ENCODE measurements at places on chromosomes 11 and 22.

DNA sequence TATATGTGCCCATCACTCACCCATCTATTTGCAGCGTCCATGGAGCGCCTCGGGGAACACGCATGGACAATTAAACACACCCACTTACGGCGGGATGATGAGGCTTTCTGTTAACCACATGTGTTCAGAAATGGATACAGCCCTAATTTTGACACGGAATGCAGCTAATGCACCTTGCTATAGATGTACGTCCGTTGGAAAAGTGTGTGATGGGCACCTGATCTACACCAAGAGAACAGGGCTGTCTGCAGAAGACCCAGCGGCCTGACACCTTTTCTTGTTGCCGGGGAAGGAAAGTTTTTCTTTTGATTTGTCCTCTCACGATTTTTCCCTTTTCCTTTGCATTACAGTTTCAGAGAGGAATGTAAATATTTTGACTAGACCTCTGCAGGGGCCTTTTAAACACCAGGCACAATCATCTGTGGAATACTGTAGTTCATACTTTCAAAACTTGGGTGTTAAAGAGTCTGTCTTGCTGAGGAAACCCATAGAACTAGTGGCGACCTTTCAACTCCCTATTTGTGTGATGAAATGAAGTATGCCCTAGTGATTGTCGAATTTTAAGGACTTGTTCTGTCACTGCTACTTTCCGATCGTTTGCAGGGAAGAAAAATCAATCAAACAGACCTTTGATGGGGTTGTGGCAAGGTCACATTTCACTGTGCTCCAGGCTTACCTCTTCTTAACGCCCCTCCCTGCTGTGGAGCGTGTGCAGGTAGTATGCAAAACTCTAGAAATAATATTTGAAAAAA lies 16.5 kb upstream of the PAX6 start:
- H3K36me3 ChIP-seq, result peaks cover 6% of the 10 kb centered on the region
- H3K4me3 ChIP-seq, result peak overlapping the region; percentile 6
- H3K27me3 ChIP-seq, result peaks cover 66% of the 10 kb centered on the region
- H3K4me1 ChIP-seq, result peaks cover 7% of the 10 kb centered on the region
- DNase-seq, result no peak
- H3K27ac ChIP-seq, result no peak overlapping the region

DNA sequence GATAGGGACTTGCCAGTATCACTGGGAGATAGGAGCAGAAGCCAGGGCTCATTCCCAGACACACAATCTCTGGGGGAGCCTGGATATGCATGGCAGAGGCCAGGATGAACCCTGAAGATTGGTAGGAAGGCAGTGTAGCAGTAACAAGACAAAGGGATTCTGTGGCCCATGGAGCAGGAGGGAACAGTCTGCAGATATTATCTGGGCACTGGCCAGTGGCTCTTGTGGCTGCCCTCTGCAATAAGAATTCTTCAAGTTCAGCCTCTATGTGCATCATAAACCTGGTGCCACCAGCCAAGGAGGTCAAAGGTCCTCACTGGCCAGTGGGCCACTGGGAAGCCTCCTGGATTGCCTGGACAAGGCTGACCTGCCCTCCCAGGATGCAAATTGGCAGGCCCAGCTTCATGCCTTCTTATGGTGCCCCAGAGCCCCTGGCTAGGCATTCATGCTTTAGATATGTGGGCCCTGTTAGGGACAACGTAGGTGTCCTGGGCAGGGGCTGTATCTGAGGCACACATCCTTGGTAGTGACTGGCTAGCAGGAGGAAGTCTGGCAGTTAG lies 29.2 kb downstream of the KCNQ1OT1 start:
- no peak overlapping the region for H3K27ac ChIP-seq
- H3K4me3 ChIP-seq, result no peak overlapping the region
- H3K36me3 ChIP-seq, result no peaks in the 10 kb centered on the region
- no peak for DNase-seq

DNA sequence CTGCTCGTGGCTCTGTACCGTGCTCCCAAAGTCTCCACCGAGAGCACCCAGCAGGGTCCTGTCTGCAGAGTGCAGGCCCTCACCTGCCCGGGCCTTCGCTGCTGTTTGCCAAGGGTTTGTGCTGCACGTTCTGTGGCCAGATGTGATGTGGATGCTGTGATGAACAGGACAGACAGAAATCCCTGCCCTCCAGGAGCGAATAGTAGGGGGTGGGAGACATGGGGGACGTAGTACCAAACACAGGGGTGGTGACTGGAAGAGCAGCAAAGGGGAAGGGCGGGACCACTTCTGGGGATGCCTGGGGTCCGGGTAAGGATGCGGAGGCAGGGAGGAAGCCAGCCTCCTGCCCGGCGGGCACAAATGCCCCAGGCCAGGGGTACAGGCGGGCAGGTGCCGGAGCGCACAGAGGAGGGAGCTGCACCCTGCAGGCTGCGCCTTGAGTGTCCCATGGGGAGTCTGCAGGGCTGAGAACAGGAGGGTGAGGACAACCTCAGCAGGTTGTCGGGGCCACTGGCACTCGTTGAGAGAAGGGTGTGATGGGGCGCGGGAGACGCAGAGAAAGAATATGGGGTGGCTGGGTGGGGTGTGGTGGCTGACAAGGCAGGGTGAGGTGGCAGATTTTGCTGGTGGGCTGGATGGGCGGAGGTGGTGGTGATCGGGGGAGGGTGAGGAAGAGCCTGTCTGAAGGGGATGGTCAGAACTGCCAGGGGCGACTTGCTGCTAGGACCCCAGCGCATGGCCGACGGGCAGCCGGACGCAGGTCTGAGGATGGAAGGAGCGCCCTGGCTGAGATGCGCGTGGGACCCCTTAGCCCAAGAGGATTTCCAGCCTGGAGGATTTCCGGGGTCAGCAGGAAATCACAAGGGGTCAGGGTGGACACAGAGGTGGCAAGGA lies 16.3 kb upstream of the CTSD start:
- no peak for DNase-seq
- no peak overlapping the region for H3K4me3 ChIP-seq
- peaks cover 10% of the 10 kb centered on the region for H3K4me1 ChIP-seq
- H3K27ac ChIP-seq, result no peak overlapping the region
- H3K36me3 ChIP-seq, result no peaks in the 10 kb centered on the region
- H3K27me3 ChIP-seq, result peaks cover 4% of the 10 kb centered on the region

- H3K4me1 ChIP-seq, result no peaks in the 10 kb centered on the region
- no peak overlapping the region for H3K4me3 ChIP-seq
- peaks cover 33% of the 10 kb centered on the region for H3K27me3 ChIP-seq
- no peaks in the 10 kb centered on the region for H3K36me3 ChIP-seq
- H3K27ac ChIP-seq, result no peak overlapping the region
Measured at GRCh38 chr11:45669146-45669545, 3.7 kb upstream of the CHST1 start.

DNA sequence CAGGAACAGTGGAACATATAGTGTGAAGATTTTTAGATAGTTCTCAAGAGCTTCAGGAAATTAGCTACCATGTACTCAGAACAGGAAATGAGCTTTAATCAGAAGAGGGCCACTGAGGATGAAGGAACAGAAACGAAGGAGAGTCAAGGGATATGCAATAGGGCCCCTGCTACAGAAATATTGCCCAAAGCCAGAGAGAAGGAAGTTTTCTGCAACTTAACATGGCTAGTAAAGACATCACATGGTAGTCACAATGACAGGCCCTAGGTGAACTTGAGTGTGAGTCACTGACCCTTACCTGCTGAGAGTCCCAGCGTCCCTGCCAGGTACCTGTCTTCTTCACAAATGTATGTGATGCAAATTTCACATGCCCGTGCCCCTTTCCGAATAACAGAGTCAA lies 25.2 kb upstream of the CARD16 start:
- peaks cover 17% of the 10 kb centered on the region for H3K4me1 ChIP-seq
- peak overlapping the region; percentile 32 for H3K4me3 ChIP-seq
- H3K27ac ChIP-seq, result peak overlapping the region; percentile 56
- H3K36me3 ChIP-seq, result no peaks in the 10 kb centered on the region
- H3K27me3 ChIP-seq, result no peaks in the 10 kb centered on the region

DNA sequence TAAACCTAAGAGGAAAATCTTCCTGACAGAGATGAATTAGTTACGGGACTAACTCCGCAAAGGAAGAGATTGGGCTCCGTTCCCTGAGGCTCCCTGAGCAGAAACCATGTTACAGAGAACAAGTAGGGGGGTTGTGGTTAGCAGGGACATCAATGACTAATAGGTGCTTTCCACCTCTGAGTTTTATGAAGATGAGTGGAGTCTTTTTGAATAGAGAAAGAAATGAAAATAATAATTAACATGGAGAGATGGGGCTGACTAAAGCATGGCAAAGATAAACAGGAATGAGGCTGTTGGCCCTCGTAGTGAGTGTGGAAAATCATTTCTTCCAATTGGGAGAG lies 47.5 kb upstream of the PICALM start:
- H3K4me1 ChIP-seq, result peaks cover 19% of the 10 kb centered on the region
- DNase-seq, result no peak
- H3K36me3 ChIP-seq, result peaks cover 1% of the 10 kb centered on the region
- peaks cover 2% of the 10 kb centered on the region for H3K27me3 ChIP-seq
- no peak overlapping the region for H3K4me3 ChIP-seq
- H3K27ac ChIP-seq, result no peak overlapping the region

GRCh38 chr11:83427501-83427900 lies 141.3 kb upstream of the CCDC90B start:
- no peak for DNase-seq
- H3K27ac ChIP-seq, result no peak overlapping the region
- no peak overlapping the region for H3K4me3 ChIP-seq
- no peaks in the 10 kb centered on the region for H3K4me1 ChIP-seq

DNA sequence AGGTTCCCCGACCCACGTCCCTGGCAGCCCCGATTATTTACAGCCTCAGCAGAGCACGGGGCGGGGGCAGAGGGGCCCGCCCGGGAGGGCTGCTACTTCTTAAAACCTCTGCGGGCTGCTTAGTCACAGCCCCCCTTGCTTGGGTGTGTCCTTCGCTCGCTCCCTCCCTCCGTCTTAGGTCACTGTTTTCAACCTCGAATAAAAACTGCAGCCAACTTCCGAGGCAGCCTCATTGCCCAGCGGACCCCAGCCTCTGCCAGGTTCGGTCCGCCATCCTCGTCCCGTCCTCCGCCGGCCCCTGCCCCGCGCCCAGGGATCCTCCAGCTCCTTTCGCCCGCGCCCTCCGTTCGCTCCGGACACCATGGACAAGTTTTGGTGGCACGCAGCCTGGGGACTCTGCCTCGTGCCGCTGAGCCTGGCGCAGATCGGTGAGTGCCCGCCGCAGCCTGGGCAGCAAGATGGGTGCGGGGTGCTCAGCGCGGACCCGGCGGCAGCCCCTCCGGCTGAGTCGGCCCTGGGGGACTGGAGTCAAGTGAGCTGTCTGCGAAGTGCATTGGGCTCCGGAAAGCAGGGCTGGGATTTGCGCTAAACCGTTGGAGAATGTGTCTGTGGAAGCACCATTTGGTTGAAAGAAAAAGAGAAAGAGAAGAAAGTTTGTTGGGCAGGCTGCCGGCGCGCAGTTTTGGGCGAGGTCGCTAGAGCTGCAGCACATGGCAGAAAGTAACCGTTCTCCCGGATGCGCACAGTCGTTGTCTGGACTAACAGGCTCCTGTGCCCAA lies at the start of gene CD44:
CD44 (plus strand) TSS at position 229 of the 779 bp plus-strand sequence; CDS start at position 362, 133 bp downstream.
- H3K27ac ChIP-seq, result peak within 1 kb of the TSS; percentile 92
- peaks cover 40% of the 10 kb centered on the region for H3K36me3 ChIP-seq
- no peaks in the 10 kb centered on the region for H3K27me3 ChIP-seq
- peaks cover 47% of the 10 kb centered on the region for H3K4me1 ChIP-seq

GRCh38 chr22:44939451-44939850 lies 70.4 kb downstream of the PHF21B start:
- DNase-seq, result no peak
- no peak overlapping the region for H3K4me3 ChIP-seq
- H3K36me3 ChIP-seq, result no peaks in the 10 kb centered on the region
- no peak overlapping the region for H3K27ac ChIP-seq
- no peaks in the 10 kb centered on the region for H3K4me1 ChIP-seq
- no peaks in the 10 kb centered on the region for H3K27me3 ChIP-seq

DNA sequence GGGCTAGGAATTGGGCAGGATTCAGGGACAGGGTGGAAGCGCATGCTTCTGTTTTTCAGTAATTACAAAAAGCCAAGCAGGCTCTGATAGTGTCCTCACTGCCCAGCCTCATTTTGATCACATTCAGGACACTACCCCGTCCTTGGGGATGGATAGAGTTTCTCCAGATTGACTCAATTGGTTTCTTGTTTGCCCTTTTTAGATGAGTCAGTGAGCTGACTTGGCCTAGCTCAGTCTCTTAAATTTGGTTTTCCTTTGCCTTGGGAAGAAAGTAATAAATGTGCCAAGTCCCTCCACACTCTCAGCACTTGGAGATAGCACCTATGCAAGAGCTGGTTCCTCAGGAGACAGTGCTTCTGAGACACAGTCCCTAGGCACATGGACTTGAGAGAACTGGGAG lies 25.5 kb downstream of the DKK3 start:
- no peaks in the 10 kb centered on the region for H3K27me3 ChIP-seq
- no peak for DNase-seq
- H3K4me1 ChIP-seq, result no peaks in the 10 kb centered on the region
- no peak overlapping the region for H3K4me3 ChIP-seq

DNA sequence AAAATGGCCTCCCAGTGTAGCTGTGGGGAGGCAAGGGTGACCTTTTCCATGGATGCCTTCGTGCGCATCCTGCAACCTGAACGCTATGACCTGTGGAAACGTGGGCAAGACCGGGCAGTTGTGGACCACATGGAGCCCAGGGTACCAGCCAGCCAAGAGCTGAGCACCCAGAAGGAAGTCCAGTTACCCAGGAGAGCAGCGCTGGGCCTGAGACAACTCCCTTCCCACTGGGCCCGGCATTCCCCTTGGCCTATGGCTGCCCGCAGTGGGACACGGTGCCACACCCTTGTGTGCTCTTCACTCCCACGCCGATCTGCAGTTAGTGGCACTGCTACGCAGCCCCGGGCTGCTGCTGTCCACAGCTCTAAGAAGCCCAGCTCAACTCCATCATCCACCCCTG lies 24.8 kb downstream of the KDM4D start:
- no peak overlapping the region for H3K4me3 ChIP-seq
- no peak for DNase-seq
- H3K27me3 ChIP-seq, result peaks cover 4% of the 10 kb centered on the region
- no peak overlapping the region for H3K27ac ChIP-seq
- H3K4me1 ChIP-seq, result no peaks in the 10 kb centered on the region

- no peak overlapping the region for H3K4me3 ChIP-seq
- no peak for DNase-seq
- H3K27ac ChIP-seq, result no peak overlapping the region
Measured at GRCh38 chr11:131932584-131933325, 562.3 kb downstream of the NTM start.
